ENCODE measurements at places on chromosomes 2 and 18.

DNA sequence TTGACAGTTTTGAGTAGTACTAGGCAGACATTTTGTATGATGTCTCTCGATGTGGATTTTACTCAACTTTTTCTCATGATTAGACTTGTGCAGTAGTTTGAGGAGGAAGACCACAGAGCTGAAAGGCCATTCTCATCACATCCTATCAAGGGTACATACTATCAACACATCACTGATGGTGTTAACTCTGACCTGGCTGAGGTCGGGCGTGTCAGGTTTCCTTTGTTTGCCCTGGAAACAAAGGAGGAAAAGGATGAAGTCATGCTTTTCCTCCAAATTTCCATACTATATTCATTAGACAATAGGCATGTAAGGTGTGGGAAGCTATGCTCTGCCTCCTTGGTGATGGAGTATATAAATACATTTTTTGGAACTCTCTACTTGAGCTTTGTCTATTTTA, 211.1 kb downstream of the DSEL start:
- no peak for DNase-seq

DNA sequence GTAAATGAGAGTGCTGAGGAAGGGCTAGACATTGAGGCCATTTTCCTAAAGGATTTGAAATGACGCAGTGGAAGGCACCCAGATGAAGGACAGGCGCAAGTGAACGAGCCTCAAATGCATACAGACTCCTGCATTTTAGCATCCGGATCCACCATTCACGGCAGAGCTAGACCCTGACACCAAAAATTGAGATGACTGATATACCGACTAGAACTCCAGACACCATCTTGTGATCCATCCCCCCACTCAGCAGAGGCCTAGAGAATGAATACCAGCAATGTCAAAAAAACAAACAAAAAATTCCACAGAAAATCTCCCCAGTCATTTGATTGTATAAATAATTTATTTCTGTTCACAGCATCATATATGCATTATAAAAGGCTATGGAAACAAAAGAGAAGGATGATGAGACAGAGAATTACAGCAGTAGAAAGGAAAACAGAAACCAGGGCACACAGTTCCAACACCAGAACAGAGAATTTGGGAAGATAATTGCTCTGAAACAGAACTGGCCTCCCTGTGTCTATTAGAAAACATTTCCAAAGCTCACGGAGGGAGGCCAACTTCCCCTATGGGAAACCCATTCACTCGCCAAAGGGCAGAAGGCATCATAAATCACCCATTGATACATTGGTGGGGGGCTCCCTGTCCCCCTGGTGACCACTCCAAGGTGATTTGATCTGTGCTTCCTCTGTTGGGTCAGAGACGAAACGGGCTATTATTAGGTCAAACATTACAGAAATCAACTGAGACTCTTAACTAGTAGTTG, 4.0 kb downstream of the ARL4C start:
- DNase-seq = no peak

GRCh38 chr2:47054868-47055267, 100.2 kb downstream of the STPG4 start:
- no peak for DNase-seq

DNA sequence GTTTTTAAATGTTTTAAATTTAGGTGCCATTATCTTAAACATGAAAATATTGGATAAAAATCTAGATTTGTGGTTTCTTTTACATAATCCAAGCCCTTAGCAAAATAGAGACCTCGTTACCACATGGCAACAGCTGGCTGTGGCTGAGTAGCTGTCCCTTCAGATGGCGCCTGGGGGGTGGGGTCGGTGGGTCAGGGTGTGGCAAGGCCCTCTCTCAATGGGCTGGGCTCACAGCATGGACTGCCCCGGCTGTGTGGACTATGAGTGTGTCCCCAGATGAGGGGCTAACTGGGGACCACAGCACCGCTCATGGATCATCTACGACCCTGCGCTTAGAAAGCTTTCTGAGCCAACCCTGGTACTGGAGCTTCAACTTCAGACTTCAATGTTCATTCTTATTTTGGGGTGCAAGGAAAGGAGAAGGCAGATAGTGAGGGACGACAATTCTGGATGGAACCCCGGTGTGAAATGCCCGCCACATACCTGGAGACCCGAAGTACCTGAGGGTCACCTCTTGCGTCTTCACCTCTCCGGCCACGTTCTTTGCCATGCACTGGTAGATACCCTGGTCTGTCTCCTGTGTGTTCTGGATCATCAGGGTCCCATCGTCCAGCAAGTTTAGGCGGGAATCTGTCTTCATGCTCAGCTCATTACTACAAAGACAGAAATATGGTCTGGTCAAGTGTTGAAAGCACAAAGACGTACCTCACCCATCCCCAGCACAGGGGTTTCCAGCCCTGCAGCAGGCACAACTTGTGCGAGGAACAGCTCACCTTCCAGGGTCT, 71.0 kb downstream of the PXDN start:
- DNase-seq = no peak

DNA sequence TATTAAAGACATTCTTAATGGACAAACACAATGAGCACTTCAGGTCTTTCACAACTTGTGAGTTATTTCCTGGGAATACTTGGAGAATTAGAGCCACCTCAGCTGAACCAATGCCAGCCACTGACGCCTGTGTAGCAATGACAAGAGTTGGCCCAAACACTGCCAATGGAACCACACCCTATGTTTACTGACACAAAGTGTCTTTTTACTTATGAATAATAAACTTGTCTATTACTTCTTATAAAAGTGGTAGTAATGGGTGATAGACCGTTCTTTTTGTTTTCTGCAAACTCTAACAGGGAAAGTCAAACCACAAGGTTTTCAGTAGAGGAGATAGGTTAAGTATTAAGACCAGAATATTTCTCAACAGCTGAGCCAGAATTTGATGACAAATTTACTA, 12.5 kb upstream of the CHAC2 start:
- no peak for DNase-seq

- DNase-seq = no peak
These were observed 28.1 kb upstream of the RASGRP3 start for GRCh38 chr2:33448220-33448899.

DNA sequence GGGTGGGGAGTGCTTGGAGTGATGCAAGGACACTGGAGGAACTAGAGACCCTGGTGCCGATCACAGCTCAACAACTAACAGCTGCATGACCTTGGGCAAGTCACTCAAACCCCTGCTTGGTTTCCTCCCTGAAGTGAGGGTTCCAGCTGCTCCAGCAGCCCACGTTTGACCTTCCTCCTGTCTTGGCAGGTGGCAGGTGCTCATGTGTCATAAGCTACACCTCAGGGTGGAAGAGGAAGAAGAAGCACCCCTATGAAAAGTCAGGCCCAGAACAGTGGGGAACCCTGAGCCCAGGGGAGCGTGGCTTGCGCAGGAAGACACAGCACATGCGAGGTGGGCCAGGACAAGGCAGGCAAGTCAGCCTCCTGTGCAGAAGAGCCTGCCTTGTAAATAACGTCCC, 42.4 kb downstream of the MRPL35 start:
- no peak for DNase-seq

GRCh38 chr18:13440277-13441248, 222.0 kb downstream of the LDLRAD4 start:
- no peak for DNase-seq

GRCh38 chr2:159891917-159892730, 94.1 kb upstream of the CD302 start:
- no peak for DNase-seq

DNA sequence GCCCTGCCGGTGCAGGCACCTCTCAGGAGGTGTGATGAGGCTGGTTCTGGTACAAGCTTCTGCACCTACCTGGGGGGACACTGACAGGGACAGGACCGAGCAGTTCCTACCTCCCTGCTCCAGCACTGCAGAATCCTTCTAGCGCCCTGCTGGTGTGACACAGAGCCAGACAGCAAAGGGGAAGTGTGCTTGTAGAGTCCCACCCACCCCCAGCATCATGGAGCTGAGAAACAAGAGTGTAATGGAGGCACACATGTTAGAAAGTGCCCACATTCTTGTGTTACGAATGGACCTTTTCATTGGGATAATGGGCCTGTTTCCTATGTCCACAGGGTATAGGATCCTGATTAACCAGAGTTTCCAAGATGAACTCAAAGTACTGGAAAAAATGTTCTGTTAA, 38.3 kb downstream of the OXER1 start:
- DNase-seq = no peak

DNA sequence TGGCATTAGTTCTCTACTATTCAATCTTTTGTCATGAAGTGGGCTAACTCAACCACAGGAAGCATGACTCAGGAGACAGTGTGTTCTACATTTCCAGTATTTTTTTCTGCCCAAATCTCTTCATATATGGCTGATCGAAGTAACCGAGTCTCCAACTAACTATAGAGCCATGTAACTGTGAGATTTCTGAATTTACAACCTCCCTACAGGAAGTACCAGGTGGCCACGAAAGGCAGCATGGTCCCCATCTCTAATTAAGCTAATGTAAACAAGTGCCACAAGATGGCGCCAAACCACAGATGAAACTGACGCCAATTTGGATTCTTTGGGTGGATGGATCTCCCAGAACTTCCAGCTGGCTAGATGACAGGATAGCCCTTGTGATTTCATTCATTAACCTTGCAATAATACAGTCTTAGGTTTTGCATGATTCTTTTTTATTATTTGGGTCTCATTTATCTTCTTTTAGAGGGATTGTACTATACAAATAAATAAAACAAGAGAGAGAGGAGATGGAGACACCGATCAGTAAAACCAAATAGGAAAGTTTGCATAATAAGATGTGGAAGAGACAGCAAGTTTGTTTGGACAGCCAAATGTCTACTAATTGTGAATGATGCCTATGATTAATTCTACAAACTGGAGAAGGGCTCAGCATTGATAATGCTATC, 18.3 kb upstream of the ARHGAP15 start:
- peak; percentile 26 for DNase-seq

DNA sequence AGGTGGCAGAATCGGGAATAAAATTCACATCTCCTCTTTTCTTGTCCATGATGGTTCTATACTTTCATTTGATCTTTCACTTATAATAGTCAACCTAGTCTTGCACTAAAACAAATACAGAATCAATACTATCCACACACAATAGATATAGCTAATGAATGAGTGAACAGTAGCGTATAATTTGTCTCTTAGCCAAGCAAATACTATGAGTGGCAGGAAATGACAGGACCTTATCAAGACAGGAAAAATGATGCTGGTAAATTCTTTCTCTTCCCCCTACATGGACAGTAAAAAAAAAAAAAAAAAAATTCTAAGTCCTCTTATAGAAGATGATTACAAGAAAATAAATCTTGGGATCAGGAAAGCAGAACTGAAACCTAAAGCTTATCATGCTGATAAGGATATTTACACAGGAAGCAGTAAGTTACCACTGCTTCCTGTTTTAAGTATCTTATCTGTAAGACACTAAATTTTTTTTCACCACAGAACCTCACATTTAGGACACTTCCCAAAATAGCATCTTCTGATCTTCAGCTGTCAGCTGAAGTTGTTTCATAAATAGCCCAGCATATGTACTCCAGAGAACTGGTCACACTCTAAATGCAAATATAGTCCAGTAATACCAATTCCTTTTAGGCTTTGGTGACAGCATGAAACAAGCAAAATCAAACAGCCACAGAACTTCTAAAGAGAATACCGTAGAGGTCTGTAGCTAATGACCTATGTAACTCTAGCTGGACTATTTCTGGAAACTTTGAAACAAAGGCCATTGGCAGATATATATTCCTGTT, 27.0 kb downstream of the IRS1 start:
- no peak for DNase-seq

- DNase-seq = no peak
These were observed 245.0 kb upstream of the RND3 start for GRCh38 chr2:150732491-150732890.

- no peak for DNase-seq
These were observed 77.1 kb downstream of the SPATS2L start for GRCh38 chr2:200383380-200384110.

DNA sequence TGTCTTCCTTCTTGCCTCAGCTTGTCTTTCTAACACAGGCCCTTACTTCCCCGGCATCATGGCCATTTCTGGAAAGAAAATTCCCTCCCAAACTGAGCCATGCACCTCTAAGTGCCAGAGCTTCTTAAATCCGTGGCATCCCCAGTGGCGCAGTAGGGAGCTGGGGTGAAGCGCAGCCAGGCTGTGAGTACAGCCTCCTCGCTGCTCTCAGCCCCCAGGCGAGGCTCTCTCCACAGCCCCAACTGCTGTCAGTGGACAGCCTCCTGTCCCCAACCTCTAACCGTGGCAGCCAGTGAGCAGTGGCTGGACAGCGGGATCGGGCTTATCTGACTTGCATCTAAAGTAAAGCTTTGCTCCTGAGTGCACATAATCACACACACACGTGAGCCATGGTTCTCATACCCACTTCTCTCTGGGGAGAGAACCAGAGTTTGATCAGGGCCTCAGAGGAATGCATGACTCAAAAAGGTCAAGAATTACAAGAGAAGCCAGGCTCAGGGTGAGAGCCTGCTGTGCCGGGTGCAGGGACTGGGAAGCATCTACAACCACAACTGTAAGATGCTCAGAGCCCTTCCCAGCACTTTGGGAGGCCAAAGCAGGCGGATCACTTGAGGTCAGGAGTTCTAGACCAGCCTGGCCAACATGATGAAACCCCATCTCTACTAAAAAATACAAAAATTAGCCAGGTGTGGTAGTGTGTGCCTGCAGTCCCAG, 50.7 kb downstream of the SFXN5 start:
- no peak for DNase-seq

DNA sequence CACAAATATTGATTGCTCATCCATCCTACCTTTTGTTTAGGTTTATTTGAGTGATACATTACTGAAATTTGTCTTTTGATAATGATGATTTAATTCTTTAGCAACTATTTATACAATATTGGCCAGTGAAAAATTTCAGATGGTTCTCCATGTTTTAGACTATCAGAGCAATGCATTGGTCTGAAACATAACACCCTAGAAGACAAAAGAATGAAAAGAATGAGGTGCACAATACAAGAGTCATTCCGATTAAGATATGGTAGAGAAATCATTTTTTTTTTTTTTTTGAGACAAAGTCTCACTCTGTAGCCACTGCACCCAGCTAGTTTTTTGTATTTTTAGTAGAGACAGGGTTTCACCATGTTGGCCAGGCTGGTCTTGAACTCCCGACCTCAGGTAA, 197.4 kb upstream of the FAM98A start:
- DNase-seq = no peak

- DNase-seq = no peak
These were observed 28.4 kb downstream of the NAB1 start for GRCh38 chr2:190677255-190677654.

Measured in NCI-H1930 (cell line).